ENCODE measurements at places on chromosomes 5 and 9. TPM values are rescaled to one million over a fixed set of nuclear protein-coding genes. Genes with fewer than 3 reads are reported as not detected.

DNA sequence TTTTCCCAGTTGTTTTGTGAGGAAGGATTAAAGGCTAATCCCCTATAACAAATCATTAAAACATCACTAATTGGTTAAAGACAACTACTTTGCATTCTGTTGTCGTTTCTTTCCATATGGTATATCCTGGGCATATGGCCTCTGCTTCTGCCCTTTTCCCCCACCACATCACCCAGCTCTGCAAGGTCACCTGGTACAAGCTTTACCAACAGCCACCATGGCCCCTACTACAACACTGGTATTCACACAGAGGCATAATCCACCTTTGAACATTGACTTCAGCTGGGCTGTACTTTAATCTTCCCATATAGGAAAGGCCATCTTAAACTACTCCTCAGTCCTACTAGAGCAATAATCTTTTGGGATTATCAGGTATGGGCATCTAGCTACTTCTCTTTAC is 866.1 kb downstream of the TLE4 start:
- no peak for DNase-seq

PDCD1LG2 gene
- 0.90 TPM for total RNA-seq

DNA sequence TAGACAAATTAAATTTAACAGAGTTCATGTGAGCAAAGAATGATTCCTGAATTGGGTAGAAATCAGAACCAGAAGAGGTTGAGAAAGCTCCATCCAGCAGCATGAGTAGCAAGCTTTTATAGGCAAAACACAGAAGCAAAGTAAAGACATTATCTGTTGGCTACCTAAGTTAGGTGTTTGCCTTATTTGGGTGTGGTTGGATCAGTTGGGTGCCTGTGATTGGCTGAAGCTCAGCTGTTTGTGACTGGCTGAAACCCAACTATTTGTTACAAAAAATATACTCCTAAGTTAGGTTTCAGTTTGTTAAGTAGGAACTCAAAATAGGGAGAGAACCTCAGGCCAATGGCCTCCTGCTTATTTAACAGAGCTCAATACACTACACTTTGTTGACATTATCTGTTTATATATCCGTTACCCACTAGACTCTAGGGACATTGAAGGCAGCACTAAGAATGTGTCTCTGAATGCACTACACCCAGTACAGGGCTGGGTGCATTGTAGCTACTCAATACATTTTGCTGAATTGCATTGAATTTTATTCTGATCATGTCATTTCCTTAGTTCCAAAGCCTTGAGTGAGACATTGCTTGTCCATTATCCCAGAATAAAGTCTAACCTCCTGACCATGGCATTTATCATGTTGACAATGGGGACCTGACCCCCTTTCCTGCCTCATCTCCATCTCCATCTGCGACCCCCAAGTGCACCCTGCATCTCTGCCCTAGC is 98.7 kb downstream of the CCDC192 start:
- no peak for DNase-seq

DNA sequence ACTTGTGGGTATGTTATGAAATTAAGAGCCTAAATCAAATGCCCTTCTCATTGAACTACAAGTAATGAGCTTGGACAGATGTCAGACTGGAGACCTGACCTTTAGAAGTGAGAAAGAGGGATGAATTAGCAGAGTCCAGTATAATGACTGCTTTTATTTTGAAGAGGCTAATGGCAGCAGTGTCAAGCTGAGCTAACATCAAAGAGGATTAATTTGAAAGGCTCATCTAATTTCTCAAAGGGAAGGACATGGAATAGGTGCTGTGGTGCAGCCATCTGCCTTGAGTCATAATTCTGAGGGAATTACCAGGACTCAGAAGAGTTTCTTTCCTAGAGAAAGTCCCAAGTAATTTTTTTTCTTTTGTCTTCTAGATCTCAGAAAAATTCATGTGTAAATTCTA is 57.6 kb downstream of the FAM81B start:
- DNase-seq, result no peak

LRRC14B gene
- not detected for total RNA-seq

FAM151B gene
- total RNA-seq, result 0.47 TPM

C5orf52 gene
- not detected for total RNA-seq

DNA sequence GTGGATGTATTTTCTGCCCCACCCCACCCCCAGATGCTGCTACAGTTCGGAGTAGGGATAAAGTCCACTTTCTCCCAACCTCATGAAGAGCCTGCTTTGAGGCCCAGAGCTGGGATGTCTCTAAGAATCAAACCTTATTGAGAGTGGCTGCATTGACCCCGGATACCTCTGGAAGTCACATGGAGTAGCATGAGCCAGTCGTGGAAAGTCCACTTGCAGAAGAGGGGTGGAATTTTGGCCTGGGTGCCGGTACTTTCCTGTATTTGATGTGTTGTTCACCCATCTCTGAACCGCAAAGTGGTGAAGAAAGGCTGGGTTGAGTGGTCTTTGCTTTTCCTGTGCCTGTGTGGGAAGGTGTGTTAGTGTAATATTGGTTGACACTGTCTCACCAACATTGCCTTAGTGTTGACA is 3.7 kb downstream of the OTULIN start:
- DNase-seq, result peak; percentile 61

MSMP gene
- not detected for total RNA-seq

ZMAT2 gene
- 56.3 TPM for total RNA-seq

BARHL1 gene
- total RNA-seq, result not detected

PCDHGA5 gene
- total RNA-seq, result 0.28 TPM

LCN15 gene
- total RNA-seq, result not detected

PCDHGA6 gene
- total RNA-seq, result 0.76 TPM

DNA sequence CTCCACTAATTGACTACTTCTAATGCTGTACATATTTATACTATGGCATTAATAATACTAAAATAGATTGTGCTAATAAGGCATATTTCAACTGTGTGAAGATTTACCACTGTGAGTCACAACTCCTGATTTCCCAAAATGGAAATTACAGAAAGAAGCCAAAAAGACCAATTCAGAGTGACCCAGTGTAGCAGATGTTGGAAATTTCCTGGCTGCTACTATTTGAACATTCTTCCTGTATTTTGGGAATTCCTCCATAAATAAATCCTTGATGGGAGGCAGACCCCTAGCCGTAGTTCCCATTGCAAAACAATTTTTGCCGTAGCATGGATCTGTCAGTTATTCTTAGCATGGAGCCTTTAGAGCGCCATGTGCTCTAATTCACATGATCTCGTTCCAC is 11.4 kb upstream of the PRUNE2 start:
- no peak for DNase-seq

DNA sequence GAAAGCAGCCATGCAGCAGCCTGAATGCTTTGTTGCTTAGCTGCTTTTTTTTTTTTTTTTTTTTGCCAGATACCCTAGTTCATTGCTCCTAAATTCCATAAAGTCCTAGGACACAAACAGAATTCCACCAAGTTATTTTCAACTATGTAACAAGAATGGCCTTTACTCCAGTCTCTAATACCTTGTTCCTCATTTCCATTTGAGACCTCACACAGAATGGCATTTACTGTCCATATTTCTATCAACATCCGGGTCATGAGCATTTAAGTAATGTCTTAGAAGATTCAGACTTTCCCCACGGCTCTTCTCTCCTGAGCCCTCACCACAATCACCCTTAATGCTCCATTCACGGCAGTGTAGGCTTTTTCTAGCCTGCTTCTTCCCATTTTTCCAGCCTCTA is 31.7 kb upstream of the FBXW11 start:
- no peak for DNase-seq

DNA sequence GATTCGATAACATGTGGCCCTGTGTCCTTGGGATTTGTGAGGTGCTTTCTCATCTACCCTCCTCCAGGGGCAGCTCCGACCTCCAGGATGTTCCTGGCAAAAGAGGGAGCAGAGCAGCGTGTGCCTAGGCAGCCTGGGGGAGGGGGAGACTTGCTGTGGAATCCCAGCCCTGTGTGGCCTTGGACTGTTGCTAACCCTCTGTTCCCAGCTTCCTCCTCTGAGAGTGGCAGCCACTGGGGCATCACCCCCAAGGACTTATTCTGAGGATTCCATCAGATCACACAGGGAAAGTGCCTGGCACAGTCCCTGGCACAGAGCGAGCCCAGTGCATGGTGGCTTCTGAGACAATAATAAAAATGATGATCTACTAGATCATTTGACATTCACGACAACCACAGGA is 265.1 kb upstream of the MVB12B start:
- DNase-seq, result no peak

DNA sequence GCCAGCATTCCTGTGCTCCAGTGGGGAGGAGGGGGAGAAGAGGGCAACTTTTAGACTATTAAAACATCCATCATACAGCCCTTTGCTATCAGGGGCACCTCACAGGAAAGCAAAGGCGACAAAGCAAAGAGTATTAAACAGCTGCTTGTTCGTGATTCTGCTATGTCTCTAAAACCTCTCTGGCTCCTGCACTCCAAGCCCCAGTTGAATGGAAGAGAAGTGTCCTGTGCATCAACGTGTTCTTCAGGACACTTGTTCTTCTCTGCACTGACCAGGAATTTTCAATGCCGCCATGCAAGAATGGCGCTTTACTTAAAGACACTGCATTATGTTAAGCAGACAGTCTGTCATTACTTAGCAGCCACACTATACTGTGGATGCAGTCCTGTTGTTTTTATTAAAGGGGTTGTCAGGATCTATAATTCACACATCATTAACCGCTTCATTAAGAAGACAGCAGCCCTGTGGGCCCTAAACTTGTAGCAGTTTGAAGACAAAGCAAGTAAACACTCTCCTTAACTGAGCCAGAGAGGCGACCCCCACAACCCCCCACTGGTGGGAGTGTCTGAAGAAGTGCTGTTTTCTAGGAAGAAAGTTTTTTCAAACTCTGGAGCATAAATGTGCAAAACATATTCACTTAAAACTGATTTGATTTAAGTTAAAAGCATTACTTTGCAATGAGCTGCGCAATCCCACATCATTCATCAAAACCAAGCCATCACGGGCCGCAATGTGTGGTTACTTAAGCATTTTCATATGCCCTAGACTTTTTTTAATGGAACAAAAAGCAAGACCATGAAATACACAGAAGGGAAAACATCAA is 164.5 kb downstream of the ZNF608 start:
- DNase-seq, result no peak

GRCh38 chr9:133717113-133718031 is 20.8 kb downstream of the SARDH start:
- no peak for DNase-seq

GRCh38 chr9:35972093-35972492 is 14.1 kb upstream of the OR2S2 start:
- peak; percentile 12 for DNase-seq

INSL6 gene
- total RNA-seq, result not detected
